Activated T-helper 1 cell treated with anti-CD3 and anti-CD28 coated beads, Interleukin-2, amount 50 U/mL, for 16 hours (primary cell): ENCODE measurements at places on chromosomes 4 and X.

- no peak for DNase-seq
Measured at GRCh38 chrX:39729981-39730661, 367.6 kb downstream of the BCOR start.

- no peak for DNase-seq
Measured at GRCh38 chrX:83508006-83508405, at the start of gene POU3F4. Gene POU3F4 (plus strand): TSS chrX:83508290. CDS start chrX:83508325, 35 bp downstream.

DNA sequence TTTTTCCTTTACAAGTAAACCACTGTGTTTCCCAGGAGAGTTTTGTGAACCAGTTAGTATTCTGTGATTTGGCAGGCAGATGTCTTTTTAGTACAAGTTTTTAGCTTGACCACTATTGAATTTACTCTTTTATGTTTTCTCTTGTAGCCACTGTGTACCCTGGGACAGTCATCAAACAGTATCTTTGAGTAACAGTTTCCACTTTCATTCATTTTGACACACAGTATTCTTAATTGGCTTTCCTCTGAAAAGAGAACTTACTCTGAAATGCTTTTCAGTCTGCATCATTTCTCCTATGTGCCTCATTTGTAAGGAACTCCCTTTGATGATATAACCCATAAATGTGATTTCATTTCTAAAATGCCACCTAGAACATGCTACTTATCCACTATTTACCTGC lies 476.5 kb downstream of the PDGFC start:
- DNase-seq = no peak

GRCh38 chr4:6257247-6258025 lies 12.2 kb upstream of the WFS1 start:
- no peak for DNase-seq
